ENCODE measurements at places on chromosomes 7 and 10.

DNA sequence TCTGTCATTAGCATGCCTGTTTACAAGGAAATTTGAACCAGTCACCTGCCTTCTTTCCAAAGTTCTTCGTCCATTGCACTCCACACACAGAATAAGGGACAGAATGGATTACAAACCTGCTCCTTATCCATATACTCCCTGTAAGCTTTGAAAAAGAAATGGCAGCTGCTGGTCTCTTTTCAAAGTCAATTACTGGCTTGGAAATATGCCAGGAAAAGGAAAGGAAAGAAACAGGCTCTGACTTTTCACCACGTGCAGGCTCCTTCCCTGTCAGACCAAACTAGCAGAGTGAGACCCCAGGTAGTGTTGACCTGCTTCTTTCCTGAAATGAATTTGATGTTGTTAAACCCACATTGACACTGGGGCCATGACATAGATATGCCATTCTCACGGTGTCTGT lies 84.5 kb downstream of the LHFPL3 start:
- no peak for DNase-seq

GRCh38 chr7:27053153-27053552 lies 42.6 kb downstream of the HOXA1 start:
- no peak for DNase-seq

DNA sequence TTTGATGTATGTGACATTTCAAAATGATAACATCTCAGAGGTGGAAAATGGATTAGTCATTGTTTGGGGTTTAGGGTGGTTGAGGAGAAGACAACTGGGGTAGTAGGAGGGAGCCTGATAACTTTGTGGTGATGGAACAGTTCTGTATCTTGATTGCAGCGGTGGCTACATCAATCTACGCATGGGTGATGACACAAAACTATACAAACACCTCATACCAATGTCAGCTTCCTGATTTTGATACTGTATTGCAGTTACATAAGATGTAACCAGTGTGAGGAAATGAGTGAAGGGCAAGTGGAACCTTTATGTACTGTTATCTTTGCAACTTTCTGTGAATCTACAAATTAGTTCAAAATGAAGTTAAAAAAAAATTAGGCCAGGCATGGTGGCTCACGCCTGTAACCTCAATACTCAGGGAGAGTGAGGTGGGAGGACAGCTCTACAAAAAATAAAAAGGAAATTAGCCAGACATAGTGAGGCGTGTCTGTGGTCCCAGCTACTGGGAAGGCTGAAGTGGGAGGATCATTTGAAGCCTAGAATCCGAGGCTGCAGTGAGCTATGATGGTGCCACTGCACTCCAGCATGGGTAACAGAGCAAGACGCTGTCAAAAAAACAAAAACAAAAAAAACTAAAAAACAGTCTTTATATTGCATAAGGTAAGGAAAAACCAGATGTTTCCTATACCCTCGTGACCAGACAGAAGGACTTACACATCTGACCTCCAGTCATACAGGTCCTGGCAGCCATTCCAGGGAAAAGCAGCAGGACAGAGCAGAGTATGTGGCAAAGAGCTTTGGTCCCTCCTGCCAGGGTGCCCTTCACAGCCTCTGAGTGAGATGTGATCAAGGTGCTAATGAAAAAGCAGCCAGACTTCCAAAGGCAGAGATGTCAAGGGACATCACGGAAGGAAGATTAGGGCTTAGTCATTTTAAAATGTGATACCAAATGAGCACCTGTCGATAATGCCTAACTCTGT lies 50.8 kb downstream of the CYTH3 start:
- DNase-seq: peak; percentile 73

DNA sequence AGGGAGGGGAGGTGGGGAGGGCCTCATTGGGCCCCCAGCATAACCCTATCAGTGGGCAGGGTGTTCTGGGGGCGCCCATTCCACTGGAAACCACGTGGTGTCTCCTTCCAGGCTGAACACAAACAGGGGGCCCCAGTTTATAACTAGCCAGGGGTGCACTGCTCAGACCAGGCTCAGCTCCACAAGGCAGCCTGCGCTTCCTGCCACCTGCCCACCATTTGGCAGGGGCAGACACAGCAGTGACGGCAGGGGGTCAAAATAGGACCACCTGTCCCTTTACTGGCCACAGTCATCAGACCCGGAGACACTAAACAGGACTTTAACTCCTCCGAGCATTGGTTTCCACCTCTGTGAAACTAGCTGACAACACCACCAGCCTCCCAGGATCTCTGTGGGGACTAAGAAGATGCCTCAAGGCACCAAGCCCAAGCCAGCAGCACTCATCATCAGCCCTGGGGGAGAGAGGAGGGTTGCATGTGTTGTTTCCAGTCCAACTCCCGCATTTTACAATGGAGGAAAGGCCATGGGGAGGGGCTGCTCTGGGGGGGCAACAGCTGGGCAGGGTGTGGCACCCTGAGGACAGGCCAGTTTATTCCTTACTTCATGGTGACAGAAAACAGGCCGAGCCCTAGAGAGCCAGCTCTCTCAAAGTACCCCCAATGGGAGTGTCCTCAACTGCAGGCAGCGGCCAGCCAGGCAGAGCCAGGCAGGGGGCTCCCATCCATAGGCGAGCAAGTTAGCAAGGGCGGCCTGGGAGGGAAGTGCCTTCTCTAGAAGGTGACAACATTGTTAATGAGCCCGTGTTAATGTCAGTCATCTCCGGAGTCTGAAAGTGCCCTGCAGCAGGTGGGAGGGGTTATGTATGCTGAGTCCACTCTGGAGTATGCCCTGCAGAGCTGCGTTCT lies 127.6 kb downstream of the TNS3 start:
- DNase-seq: no peak

GRCh38 chr7:128020159-128020558 lies 11.1 kb downstream of the LRRC4 start:
- DNase-seq: no peak

- no peak for DNase-seq
Measured at GRCh38 chr10:103476046-103476768, 2.8 kb downstream of the CALHM3 start.

DNA sequence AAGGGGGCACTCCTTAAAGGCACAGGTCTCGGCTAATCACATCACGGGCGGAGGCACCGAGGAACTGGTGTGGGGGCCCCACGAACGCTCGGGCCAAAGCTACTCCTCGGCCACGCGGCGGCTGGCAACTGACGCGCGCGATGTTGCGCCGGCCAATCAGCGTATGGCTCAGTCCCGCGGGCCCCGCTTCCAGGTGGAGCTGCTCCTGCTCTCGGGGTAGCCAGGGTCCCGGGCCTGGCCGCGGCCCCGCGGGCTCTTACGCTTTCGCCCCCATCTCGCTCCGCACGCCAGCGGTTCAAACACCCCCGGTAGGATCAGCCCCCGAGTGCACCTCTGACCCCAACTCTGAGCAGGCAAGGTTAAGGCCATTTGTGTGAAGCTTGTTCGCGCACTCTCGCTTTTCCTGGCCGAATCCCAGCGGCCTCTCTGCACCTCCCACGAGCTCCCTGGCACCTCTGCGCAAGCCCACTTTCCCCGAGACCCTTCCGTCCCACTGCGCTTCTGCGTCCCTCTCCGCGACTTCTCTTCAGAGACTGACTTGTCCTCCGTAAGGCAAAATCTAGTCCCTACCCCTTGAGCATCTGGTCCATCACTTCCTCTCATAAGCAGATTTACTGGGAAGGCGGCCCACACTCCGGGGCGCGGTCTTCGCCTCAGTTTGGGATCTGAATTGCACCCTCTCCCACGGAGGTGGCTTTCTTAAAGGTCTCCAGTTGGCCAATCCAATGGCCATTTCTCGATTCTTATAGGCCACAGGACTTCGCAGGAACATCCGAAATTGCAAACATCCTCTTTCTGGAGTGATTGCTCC lies 200.9 kb upstream of the TBX20 start:
- no peak for DNase-seq

GRCh38 chr10:14162629-14163344 lies 167.9 kb downstream of the FRMD4A start:
- DNase-seq: no peak

DNA sequence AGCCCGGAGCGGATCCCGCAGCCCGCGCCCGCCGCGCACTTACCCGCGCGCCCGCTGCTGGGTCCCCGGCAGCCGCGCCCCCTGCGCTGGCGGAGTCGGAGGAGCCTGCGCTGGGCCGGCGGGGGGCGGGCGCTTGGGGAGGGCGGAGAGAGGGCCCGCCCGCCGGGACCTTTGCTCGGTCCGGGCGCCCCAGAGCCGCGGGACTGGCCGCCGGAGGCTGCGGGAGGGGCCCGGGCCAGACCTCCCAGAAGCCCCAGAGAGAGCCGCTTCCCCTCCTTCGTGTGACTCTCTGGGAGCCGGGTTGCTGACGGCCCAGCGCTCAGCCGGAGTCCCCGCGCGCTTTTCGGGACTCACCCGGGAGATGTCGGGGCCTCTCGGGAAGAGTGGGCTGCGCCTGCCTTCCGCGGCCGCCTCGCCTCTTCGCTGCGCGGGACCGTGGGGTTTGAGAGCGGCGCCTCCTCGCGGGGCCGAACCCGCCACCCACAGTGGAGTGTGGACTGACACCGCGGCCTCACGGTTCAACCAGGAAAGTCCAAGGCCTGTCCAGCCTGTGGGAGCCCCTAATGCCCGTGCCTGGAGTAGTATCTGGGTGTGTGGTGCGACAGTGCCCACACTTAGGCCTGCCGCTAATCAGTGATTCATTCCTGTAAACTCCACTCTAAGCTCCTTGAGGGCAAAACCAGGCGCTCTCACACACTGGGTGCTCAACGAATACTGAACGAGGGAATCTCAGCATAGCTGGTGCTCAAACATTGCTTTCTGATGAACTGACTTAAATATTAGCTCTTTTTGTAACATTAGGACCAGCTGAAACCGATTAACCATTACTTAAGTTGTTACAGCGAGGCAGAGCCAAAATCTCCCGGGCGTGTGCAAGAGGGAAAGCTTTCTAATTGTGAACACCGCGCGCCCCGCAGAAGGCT lies at the start of gene GSDME:
GSDME (minus strand) TSS at position 112 of the 923 bp plus-strand sequence. CDS start 7,690 bp downstream, outside the sequence.
- peak; percentile 23 for DNase-seq

- DNase-seq: no peak
Measured at GRCh38 chr7:56053993-56054392, 2.4 kb downstream of the CCT6A start.

GRCh38 chr7:22762866-22763265 lies 35.9 kb downstream of the IL6 start:
- DNase-seq: no peak

DNA sequence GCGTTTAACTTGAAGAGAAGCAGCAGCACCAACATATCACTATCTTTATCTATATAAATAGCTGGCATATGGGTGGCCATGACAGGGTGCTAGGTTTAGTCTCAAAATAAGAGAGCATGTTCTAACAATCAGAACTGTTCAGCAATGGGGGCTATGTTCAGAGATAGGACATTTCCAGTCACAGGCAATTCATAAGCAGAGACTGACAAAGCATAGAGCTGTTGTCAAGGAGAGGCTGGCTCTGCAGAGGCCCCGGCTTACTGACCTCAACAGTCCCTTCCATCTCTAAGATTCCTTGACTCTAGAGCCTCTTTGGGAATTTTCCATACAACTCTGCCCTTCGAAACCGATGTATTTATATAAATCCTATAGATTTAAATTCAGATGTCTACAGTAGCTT lies 17.2 kb downstream of the ANK3 start:
- DNase-seq: no peak

DNA sequence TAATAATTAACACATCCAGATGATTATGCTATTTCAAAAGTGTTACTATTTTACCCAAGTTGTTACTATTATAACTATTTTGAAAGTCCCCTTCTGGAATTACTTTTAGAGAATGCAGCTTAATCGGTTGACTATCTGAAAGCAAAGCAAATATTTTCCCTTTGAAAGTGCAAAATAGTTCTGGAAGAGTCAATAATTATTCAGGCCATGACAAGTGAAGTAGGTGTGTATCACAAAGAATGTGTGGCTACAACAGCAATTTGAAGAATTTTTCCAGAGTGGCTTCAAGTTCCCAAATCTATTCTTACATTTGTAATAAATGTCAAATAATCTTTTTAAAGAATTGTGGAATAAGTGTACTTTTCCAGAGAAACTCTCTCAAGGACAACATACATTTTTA lies 42.8 kb downstream of the RNLS start:
- DNase-seq: no peak

DNA sequence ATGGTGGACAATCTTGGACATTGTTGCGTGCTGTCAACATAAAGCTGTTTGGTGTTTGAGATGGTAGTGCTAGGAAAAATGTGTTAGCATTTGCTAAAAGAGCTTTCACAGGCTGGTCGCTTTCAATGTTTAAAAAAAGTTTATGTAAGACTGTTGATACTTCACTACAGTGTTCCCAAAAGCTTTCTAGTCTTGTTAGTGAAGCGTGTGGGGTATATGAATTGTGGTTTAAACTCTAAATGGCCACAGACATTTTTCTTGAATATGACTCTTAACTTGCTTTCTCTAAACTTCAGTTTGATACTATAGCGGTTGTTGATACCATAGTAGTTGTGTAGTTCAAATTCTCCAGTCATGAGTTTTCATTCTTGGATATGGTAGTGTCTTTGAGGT lies 44.9 kb downstream of the MCU start:
- DNase-seq: no peak

- DNase-seq: no peak
Measured at GRCh38 chr7:105776068-105776790, 100.2 kb downstream of the ATXN7L1 start.

GRCh38 chr10:122845783-122846332 lies at the start of gene CUZD1:
TSS of gene CUZD1 (minus strand) at chr10:122845857. CDS start at chr10:122845843, 14 bp downstream.
- DNase-seq: no peak

GRCh38 chr7:75646571-75647102 lies 92.1 kb downstream of the HIP1 start:
- DNase-seq: no peak

- DNase-seq: no peak
Measured at GRCh38 chr7:141263508-141263907, 189.6 kb downstream of the TMEM178B start.

GRCh38 chr10:115046686-115047236 lies 46.4 kb upstream of the ATRNL1 start:
- no peak for DNase-seq

- no peak for DNase-seq
Measured at GRCh38 chr10:124315591-124316270, 103.0 kb downstream of the OAT start.

- DNase-seq: no peak
Measured at GRCh38 chr7:20409961-20410360, 79.3 kb downstream of the ITGB8 start.

DNA sequence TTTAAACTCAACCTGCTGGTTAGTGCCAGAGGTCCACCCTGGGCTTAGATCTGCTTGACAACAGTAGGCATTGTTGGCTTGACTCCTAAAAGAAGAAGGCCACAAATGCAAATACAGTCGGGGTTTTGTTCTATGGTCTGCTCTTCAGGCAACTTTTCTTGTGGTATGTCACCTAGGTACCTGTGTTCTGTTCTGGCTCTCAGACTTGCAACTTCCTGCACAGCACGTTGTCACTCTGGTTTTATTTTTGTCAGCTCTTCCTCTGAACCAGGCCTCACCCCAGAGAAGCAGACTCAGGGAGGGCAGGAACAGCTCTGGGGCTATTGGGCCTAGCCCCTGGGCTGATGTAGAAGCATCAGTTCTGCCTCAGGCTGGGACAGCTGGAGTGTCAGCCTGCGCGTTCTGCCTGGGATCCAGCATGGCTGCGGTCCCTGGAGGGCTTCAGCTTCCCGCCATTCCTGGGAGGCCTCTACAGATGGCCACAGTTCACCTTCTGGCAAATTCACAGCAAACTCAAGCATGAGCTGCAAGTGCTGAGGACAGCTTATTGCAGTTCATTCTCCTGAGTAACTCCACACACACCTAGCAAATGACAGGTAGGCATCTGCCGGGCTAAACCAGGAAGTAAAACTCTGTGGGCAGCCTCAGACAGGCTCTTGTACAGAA lies 11.0 kb upstream of the PDCD4 start:
- DNase-seq: peak; percentile 82

- DNase-seq: no peak
Measured at GRCh38 chr7:1322240-1323110, 89.8 kb downstream of the UNCX start.

Measured in CD4-positive, alpha-beta memory T cell (primary cell).